CD4-positive, alpha-beta memory T cell (primary cell): ENCODE measurements at places on chromosomes 7 and 10. TPM values are rescaled to one million over a fixed set of nuclear protein-coding genes. Genes with fewer than 3 reads are reported as not detected.

PTF1A gene
- not detected for total RNA-seq

CUL1 gene
- total RNA-seq = 65.6 TPM

XRCC2 gene
- 0.75 TPM for total RNA-seq

ZNF853 gene
- total RNA-seq = 2.2 TPM

WDR86 gene
- 7.0 TPM for total RNA-seq

ACHE gene
- not detected for total RNA-seq

ZNHIT1 gene
- 44.6 TPM for total RNA-seq

GALNT17 gene
- not detected for total RNA-seq

PILRA gene
- 5.8 TPM for total RNA-seq

ZPBP gene
- total RNA-seq = not detected

MSS51 gene
- 5.0 TPM for total RNA-seq

CNNM1 gene
- 0.75 TPM for total RNA-seq

GNG11 gene
- not detected for total RNA-seq

C10orf105 gene
- total RNA-seq = 0.11 TPM

AKR1C2 gene
- not detected for total RNA-seq

CCDC136 gene
- total RNA-seq = 18.3 TPM

ITIH5 gene
- not detected for total RNA-seq

FAM24B gene
- 10.8 TPM for total RNA-seq

RAMP3 gene
- total RNA-seq = not detected

IFIT2 gene
- total RNA-seq = 10.7 TPM

NME8 gene
- not detected for total RNA-seq

CFAP46 gene
- not detected for total RNA-seq

IL6 gene
- not detected for total RNA-seq

GDF2 gene
- total RNA-seq = not detected

PLXDC2 gene
- total RNA-seq = 1.2 TPM

GPNMB gene
- 36.6 TPM for total RNA-seq

ABCA13 gene
- total RNA-seq = not detected

SPDYE2 gene
- 0.20 TPM for total RNA-seq

ITGA8 gene
- total RNA-seq = not detected

GPRIN2 gene
- total RNA-seq = not detected

HGF gene
- total RNA-seq = not detected

CDH23 gene
- total RNA-seq = 5.4 TPM

MEPCE gene
- 57.3 TPM for total RNA-seq

PRSS1 gene
- total RNA-seq = not detected

RELN gene
- total RNA-seq = not detected

UTF1 gene
- total RNA-seq = not detected

NPC1L1 gene
- total RNA-seq = 0.23 TPM

ZKSCAN1 gene
- total RNA-seq = 101 TPM

PAX4 gene
- not detected for total RNA-seq

COX19 gene
- total RNA-seq = 50.0 TPM

AP4M1 gene
- 14.9 TPM for total RNA-seq

RSPH10B gene
- total RNA-seq = not detected

TAS2R4 gene
- total RNA-seq = 5.4 TPM

STMP1 gene
- total RNA-seq = 29.5 TPM

MSMB gene
- not detected for total RNA-seq

C7orf57 gene
- total RNA-seq = not detected
